ENCODE measurements at places on chromosomes 11 and 22.

- no peak for DNase-seq
Observed at GRCh38 chr11:44301564-44302271, 8.2 kb downstream of the ALX4 start.

GRCh38 chr11:36488096-36488495 lies 22.0 kb downstream of the TRAF6 start:
- no peak for DNase-seq

- DNase-seq, result no peak
Observed at GRCh38 chr11:95500466-95500865, 269.5 kb upstream of the SESN3 start.

DNA sequence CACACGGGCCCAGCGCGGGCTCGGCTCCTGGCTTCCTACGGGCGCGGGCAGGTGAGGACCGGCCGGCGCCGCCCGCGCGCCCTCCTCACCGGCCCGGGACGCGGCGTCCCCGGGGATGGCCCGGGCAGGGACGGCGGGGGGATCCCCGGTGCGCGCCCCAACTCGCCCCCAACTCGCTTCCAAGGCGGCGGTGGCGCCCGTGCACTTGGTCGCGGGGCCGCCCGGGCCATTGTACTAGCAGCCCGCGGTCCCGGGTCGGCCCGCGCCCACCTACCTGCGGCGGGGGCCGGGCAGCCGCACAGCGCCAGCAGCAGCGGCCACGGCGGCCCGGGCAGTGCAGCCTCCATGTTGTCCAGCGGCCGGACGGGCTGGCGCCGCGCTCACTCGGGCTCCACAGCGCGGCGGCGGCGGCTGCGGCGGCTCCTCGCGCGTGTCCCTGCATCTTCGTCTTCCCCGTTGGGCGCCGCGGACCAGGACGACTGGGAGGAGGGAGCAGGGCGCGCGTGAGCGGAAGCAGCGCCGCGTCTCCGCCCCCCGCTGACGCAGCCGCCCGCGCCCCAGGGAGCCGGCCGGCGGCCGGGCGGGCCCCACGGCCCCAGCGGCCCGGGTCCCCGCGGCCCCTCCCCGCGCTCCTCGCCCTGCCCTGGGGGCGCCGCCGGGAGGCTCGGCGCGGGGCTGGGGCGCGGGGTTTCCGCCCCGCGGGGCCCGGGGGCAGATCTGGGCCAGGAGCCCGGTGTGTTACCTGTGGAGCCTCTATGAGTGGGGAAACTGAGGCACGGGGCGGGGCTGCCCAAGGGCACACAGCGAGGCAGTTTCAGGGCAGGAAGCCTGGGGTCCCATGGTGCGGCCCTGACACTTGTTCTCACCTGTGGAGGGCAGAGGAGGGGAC lies 159.3 kb upstream of the GRK3 start:
- no peak for DNase-seq

DNA sequence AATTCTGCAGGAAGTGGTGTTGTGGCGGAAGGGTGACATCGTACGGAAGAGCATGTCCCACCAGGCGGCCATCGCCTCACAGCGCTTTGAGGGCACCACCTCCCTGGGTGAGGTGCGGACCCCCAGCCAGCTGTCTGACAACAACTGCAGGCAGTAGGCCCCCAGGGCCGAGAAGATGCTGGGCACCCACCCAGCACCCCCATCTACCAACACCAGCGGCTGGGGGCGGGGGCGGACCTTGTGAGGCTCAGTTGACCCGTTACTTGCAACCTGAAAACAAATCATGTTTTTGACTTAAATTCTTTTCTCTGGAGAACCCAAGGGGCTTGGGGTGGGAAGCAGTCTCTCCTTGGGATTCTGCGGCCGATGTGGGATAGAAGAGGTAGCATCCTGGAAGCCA lies 7.7 kb downstream of the THYN1 start:
- DNase-seq, result no peak

GRCh38 chr22:47423861-47424820 lies 661.7 kb downstream of the TBC1D22A start:
- DNase-seq, result no peak

DNA sequence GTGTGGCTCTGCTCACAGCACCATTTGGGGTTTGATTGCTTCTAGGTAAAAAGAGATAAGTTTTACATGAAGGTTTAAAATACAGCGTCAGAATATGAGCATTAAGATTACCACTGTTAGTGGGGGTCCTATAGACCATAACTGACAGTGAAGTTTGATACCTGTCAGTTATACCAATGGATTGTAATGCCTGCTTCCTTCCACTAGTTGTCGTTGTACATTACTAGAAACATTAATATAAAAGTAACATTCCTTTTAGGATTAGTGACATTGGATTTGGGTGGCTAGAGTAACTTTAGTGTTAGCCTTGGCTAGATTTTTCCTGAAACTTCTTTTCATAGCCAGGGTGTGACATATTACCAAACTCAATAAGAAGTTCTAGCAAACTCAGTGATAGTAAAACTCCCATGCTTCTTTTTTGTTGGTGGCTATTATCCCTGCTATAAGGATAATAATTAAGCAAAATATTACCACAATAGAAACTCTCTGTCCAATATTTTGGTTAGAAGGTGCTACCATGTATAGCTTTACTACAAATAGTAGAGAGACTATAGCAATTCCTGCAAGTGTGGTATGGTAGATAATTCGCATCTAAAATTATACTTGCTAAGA lies 57.1 kb downstream of the FAM181B start:
- DNase-seq, result no peak

DNA sequence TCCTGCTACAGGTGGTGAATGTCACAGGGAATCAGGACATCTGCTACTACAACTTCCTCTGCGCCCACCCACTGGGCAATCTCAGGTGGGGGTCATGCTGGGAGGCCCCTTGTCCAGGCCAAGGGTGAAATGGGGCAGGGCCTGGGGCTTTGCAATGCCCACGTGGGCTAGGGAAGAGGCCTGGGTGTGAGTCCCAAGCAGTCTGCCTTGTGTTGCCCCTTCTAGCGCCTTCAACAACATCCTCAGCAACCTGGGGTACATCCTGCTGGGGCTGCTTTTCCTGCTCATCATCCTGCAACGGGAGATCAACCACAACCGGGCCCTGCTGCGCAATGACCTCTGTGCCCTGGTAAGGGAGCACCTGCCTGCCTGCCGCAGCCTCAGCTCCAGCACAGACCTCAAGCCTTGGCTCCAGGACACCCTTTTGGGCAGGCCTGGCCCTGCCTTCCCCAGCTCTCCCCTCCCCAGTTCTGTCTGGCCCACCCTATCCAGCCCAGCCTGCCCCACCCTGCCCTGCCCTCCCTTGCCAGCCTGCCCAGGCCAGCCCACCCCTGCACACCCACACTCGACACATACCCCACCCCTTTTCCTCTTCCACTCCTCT lies 9.1 kb upstream of the TAGLN start:
- DNase-seq, result no peak

DNA sequence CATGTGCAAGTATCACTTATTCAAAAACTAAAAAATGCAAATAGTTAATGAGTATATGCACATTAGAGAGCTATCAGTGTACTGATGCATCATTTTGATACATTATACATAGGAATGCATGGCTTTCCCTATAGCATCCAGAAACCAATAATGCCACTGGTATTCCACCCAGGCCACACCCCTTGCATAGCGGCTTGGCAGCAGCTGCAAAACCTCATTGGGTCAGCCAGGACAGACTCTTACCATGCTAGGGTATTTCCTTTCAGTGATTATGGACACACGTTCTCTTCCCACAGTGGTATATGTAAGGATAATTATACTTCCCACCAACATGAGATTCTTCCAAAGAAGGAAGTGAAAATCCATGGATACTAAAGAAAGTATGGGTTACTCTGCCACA lies 145.9 kb upstream of the PITPNB start:
- DNase-seq, result no peak

- DNase-seq, result no peak
Observed at GRCh38 chr11:66862559-66863037, 5.7 kb downstream of the LRFN4 start.

DNA sequence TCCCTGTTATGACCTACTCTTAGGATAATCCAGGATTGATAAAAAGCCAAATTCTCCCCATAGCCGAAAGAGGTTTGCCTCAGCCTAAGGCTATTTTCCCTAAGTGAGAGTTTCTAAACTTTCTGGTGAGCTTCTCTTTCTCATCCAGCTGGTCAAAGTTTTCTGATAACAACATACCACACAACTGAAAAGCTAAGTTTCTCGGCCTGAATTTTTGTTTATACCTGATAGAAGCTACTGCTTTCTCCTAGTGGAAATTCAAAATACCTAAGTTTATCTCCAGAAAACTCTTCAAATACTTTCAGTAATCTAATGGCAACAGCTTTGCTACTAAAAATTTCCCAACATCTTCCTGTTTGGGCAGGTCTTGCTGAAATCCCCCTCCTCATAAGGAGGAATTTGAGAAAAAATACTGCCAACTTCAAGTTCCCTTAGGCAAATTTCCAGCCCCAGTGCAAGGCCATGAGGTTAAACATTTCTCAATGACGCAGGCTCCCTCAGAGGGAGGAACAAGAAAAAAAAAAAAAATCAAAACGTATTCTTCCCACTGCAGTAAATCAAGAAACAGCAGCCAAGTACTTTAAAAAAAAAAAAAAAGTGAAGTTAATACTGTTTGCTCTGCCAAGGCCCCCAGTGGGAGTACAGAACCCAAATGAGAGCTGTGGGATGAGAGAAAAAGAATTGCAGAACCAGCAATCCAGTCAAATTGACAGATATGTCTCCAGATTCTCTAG lies 127.0 kb downstream of the MRTFA start:
- DNase-seq, result no peak

DNA sequence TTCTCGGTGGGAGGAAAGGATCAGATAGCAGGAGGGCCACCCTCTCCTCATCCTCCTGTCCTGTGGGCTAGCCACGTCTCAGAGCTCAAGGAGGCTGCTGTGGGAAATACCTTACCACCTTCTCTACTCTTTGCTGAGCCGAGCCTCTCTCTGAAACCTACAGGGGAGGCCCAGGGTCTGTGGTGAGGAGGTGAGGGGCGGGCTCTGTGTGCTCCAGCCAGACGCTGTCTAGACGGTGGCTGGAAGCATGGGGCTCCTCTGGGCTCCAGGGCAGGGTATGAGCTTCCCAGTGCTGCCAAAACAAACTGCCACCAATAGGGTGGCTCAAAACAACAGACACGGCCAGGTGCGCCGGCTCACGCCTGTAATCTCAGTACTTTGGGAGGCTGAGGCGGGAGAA lies 5.5 kb upstream of the TMPRSS6 start:
- DNase-seq, result no peak

DNA sequence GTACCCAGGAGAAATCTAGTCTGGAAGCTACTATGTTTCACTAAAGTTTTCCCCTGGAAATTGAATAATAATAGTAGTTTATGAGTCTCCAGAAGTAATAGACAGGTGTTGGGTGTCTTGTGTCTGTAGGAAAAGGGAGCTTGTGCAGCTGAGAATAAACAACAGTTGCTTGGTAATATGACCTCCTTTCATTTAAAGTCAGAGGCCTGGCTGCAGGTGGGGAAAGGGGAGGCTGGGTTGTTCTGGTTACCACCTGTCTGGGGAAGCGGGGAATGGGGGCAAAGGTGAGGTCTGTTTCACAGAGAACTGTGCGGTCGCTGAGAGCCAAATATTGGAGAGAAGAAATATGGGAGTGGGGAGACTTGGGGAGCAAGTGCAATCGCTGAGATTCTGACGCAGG lies 3.3 kb upstream of the GRAMD1B start:
- no peak for DNase-seq

DNA sequence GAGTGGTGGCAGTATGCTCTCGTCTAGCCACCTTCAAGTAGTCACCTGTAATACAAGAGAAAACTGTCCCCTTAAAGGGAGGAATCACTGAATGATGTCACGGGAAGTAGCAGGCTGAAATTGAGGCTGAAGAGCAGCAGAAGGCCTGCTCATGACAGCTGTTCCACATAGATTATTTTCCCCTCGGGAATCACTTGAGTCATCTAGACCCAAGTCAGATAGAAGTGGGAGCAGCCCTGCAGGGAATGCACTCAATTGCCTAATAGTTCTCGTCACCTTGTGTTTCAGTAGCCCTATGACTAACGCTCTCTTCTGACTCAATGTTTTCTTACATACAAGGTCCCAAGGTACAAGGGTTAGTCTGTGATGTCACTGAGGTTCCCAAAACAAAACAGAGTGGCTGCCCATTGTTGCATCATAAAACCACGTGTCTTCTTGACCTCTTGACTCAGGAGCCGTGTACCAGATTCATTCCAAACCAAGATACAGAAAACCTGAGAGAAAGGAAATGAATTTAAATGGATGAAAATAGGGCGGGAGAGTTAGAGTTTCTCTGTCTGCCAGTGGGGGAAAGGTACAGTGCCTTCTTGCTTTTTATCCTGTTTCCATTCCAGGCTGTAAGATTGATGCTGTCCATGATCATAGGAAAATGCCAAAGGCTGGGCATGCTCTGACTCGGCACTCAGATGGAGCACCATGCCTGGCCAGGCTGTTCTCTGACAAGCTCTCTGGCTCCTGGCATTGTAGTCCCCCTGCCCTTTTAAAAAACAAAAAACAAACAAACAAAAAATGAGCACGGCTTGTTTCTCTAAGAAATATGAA lies 21.6 kb upstream of the C11orf96 start:
- DNase-seq, result no peak

DNA sequence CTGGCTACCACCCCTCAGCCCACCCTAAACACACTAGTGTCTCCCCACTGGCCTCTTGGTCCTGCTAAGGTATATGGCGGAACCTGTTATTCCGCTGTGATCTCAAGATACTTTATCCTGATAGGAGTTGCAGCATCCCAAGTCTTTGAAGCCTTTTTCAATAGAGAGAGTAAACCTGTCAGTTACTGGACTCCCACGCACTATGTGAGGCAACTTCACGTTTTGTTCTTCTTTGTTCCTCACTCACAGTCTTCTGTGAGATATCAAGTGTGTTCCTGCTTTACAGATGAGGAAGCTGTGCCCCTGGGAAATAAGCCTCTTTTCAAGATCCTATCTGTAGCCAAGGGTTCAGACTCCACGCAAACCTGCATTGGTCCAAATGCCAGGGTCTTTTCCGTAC lies 127.8 kb downstream of the MYO18B start:
- no peak for DNase-seq

- no peak for DNase-seq
Observed at GRCh38 chr11:7605186-7605943, 67.9 kb downstream of the CYB5R2 start.

DNA sequence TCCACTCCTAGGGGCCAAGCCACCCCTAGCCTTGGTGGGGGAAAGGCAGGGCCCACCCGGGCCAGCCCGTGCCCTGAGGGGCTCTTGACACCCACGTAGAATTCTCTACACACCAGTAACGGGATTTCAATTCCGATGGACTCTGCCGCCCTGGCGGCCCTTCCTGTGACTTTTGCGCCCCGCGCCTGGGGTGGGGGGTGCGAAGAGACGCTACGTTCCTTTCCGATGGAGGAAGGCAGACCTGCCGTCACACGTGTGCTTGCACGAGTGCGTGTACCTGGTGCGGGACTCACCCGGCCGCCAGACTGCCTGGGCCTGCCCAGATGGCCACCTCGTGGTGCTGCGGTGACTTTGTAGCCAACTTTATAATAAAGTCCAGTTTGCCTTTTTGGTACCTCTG lies 5.5 kb downstream of the NPAS4 start:
- DNase-seq, result no peak

DNA sequence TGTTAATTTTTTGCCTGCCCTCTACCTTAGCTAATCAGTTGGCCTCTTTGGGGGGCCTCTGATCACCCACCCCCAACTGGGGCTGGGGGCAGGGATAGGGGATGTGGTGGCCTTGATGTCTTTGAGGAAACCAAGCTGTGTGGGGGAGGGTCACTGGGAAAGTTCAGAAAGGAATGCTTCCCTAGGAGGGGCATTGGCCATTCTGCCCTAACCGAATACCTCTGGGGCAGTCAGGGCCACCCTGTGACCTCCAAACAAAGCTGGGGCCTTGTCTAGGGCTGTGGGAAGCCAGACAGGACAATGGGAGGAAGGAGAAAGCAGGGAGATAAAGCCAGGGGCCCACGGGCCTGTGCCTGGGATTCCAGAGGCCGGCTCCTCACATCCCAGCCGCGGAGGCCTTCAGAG lies 97.5 kb downstream of the TSPAN18 start:
- no peak for DNase-seq

- DNase-seq, result no peak
Observed at GRCh38 chr11:20479513-20479912, 92.0 kb downstream of the PRMT3 start.

All from left forelimb (tissue), 1 donor.